Right ventricle myocardium inferior (tissue), 1 donor: ENCODE measurements at places on chromosomes 16 and 17.

DNA sequence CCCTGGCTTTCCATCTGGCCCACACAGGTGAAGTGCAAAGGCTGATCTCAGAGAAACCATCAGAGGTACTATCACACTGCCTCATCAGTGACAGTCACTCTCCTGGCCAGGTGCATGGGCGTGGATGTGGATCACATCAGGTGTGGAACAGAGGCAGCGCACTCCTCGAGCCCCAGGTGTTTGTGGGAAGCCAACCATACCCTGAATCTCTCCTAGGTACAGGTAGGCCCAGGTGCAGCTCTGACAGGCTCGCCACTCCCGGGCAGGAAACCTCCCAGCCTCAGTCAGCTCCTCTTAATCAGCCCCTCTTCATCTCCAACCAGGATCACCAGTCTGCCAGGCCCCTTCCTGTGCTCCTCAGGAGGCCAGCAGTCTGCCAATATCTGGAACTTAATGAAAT is 31.7 kb downstream of the TLE7 start:
- no peak for DNase-seq

DNA sequence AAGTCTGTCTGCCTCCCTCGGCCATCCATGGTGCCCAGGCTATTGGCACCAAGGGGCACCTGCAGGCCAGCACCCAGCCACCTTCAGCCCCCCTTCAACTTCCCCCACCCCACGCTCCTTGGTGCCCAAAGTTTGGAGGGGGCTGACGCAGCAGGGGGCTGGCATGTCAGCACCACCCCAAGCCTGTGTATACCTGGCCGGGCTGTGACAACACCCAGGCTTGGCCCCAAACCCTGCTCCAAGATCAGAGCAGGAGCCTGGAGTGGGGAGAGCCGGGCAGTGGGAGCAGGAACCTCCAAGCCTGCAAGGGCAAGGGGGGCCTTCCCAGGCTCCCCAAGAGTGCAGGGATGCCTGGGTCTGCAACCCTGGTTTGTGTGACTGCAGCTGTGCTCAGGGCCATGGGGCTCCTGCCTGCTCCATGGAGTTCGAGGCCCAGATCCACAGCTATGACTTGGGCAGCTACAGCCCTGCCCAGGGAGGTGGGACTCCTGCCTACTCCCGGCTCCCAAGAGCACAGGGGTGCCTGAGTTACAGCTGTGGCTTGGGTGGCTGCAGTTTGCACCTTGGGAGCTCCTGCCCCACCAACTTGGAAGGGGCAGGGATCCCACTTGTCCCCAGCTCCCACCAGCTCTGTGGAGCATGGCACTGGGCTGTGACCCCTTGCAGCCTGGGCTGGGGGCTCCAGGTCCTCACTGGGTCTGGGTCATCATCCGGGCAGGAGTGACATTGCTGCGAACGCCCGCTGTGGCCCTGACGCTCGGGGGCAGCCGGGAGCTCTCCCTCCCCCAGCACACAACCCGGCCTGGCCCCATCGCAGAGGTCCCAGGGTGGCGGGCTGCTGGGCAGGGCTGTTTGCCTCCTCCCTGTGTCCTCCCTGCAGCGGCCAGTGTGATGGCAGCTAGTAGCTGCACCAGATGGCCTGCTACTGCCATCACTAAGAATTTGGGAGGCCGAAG is 175.5 kb upstream of the SDK2 start:
- DNase-seq = no peak

DNA sequence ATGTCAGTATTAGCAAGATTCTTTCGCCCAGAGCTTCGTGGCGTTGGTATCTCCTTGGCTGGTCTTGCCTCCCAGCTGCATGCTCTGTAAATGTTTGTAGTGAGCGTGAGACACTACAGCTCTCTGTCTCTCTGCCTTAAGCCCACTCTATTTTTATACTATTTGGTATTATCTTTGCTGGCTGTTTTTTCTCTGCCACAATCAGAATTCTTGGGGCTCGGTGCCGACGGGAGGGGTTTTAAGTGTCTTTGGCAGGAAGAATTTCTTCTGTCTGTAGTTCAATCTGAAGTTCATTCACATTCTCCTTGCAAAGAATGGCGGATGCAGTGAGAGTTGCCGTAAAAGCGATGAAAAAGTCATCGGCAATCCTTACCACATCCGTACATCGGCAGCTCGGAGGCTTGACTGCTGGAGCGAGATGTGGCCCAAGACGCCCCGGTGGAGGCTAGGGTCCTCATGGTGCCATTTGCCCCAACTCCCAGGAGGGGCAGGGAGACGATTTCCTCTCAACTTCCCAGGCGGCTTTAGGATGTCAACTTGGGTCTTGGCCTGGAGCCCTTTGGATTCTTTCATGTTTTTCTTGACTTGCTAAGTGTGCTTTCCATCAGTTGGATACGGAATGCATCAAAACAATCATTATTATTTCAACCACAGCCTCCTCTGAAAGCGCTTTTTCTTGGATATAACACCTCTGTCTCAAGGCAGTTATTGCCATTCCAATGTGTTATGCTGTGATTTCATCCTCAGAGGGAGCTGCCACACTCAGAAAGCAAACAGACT is 132.3 kb upstream of the SDK2 start:
- DNase-seq = no peak

DNA sequence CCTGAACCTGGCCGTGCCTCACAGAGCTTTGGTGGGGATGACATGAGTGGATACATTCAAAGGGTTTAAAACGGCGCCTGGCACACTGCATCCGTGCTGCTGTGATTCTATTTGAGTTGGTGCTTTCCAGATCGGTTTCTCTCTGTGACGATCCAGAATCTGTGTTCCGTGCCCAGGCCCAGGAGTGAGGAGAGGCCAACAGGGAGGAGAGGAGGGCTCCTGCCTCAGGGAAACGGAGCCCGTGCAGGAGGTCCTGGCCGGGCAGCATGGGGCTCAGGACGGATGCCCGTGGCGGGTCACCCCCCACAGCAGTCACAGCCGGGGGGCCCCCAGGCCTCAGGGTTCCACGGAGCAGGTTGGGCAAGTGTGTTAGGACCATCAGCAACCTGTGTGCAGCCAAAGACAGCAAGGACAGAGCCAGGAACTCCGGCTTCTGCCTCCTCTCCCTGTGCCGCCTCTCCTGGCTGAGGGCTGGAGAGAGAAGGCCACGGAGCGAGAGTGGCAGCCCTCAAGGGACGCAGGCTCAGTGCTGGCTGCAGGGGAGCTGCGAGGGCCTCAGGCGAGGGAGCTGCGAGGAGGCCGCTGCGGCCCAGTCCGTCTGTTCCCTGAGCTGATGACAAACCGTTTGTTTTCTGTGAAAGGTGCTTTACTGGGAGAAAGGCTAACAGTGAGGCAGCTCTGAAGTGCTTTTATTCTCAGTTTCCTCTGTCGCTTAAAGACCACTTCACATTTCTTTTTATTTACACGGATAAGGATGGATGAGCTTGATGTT is 99.3 kb downstream of the METRNL start:
- no peak for DNase-seq

DNA sequence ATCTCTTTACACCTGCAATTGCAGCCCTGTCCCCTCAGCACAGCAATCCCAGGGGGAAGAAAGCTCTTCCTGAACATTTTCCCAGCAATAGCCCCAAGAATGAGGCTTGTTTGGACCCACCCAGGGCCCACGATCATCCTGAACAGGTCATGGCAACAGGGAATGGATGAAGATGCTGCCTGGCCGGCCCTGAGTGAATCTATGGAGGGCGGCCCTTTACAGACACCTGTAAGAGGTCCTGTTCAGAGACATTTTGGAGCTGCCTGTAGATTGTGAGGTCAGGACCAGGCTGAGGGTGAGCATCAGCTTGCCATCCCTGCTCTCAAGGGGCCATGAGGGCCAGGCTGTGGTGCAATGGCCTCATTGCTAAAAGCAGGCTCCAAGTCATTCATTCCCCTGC is 69.1 kb downstream of the COG7 start:
- no peak for DNase-seq

DNA sequence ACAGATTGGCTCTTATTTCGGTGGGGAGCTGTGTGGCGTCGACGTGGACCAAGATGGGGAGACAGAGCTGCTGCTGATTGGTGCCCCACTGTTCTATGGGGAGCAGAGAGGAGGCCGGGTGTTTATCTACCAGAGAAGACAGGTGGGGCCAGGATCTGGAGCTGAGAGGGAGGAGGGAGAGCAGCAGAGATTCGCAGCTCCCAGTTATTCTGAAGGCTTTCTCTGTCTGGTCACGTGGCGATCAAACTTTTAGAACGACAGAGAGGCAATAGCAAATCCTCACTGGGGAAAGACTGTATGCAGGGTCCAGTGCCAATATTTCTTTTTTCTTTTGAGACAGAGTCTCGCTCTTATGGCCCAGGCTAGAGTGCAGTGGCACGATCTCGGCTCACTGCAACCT is 22.2 kb downstream of the ITGAL start:
- no peak for DNase-seq

DNA sequence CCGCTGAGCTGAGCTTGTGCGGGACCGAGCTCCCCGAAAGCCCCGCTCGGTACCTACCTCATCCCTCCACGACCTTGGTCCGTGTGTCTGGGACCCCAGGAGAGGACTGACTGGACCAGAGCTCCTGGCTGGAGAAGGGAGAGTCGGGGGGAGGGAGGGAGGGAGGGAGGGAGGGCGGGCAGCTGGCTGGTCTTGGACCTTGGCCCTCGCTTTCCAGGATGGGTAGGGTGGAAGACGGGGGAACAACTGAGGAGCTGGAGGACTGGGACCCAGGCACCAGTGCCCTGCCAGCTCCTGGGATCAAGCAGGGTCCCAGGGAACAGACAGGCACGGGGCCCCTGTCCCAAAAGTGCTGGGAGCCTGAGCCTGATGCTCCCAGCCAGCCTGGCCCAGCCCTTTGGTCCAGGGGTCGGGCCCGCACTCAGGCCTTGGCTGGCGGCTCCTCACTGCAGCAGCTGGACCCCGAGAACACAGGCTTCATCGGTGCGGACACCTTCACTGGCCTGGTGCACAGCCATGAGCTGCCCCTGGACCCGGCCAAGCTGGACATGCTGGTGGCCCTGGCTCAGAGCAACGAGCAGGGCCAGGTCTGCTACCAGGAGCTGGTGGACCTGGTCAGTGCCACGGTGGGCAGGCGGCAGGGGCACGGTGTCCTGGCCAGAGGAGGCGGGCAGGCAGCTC is 553 bp downstream of the RHBDL1 start:
- DNase-seq = no peak

DNA sequence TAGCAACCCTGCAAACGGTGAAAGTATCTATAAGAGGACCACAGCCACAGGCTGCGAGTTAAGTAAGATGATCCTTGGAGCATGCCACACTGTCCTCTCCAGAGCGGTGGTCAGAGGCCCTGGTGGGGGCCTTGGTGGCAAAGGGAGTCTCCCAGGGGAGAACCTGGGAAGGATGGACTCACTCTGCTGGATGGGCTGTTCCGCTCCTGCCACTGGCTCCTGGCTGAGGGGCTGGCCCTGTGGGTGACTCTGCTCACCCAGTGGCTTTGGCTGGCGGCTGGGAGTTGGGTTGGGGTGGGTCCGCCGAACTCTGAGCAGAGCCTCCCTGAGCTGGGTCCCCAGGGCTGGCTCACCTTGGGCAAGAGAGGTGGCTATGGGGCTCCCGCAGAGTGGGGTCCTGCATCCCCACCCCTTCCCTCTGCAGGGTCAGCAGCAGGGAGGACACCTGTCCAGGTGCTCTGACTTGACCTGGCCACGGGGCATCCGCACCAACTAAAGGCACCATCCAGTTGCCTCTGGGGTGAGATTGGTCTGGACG is 7.3 kb downstream of the CDK5R1 start:
- DNase-seq = no peak

DNA sequence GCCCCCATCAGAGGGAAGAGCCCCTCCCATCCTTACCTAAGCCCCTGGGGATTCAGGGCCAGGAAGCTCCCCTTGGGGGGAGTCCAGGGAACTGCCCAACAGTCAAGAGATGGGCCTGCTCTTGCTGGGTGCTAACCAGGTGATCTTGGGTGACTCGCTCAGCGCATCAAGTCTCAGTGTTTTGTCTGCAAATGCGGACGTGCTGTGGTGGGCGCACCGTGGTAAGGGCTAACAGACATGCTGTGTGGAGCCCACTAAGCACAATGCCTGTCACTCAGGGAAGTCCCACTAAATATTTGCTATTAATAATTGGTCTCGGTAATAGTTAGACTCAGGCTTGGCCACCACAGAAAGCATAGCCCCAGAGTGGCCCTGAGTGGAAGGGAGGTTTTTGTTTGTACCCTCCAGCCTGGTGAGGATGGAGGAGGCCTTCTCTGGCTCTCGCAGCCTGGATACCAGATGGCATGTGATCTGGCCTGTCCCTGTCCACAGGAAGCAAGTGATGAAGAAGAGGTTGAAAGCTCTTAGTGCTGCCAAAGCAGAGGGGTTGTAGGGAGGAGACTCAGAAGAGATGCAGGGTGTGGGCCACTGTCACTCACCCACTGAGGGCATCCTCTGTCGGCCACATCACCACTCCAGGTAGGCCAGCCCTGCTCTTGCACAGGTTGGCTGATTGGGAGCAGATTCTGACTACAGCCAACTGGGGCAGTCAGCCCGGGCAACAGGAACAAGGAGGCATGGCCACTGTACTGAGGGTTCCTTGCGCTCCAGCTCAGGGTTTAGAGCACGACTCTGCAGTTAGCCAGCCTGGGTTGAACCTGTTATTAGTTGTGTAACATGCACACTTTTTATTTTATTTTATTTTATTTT is 69.8 kb upstream of the KSR1 start:
- DNase-seq = no peak

- peak; percentile 74 for DNase-seq
Measured at GRCh38 chr16:48687421-48688038, 77.5 kb upstream of the N4BP1 start.

DNA sequence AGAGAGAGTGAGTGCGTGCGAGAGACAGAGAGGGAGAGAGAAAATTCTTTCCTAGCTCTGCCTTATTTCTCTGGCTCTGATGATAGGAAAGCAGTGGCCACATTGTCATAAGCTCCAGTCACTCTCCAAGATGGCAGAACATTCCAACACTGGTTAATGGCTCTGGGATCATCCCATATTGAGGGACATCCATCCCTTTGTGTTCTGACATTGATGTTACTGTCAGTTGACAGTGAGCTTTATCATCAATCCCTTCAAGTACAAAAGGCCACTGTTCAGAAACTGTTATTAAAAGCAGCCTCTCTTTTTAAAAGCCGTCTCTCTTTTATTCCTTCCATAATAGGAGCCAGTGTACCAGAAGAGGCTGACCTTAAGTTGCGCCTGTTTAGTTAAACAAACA is 1084.9 kb upstream of the RBFOX1 start:
- no peak for DNase-seq

DNA sequence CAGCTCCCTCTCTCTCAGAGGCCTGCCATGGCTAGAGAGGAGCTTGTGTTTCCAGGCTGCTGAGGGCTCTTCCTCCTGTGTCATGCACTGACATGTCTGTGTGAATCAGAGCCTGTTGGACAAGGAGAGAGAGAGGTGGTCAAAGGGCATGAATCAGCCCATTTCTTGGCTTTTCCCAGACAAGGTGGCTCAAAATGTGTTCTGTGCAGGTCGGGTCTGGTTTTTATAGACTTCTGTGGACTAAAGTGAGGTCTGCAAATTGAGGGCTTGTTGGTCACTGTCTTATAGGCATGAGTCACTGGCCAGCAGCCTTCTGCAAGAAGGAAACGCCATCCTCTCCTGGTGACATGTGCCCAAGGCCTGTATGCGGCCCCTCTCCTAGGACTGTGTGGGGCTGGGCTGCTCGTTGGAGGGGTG is 97.9 kb downstream of the FOXL1 start:
- no peak for DNase-seq

DNA sequence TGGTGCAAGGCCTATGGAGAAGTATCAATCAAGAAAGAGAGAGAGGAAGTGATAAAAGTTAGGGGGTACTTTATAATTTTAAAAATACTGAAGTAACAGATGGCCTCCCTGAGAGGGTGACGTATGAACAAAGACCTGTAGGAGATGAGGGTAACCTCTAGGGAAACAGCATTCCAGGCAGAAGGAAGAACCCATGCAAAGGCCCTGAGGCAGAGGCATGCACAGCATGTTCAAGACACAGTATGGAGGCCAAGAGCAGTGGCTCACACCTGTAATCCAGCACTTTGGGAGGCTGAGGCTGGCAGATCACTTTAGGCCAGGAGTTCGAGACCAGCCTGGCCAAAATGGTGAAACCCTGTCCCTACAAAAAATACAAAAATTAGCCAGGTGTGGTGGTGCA is 192.6 kb upstream of the AXIN2 start:
- DNase-seq = no peak
